Motor neuron (in vitro differentiated cells): ENCODE measurements at places on chromosomes 4 and X. TPM values are rescaled to one million over a fixed set of nuclear protein-coding genes. Genes with fewer than 3 reads are reported as not detected.

The RBMXL3 gene
- 0.08 and 0.14 TPM in 2 replicates for total RNA-seq

The KIAA1210 gene
- 0.04 and 0.05 TPM in 2 replicates for total RNA-seq

The NBDY gene
- total RNA-seq = 40.7 and 45.1 TPM in 2 replicates

The ERAS gene
- total RNA-seq = 0.23 and 0.46 TPM in 2 replicates

The PITX2 gene
- 0.37 and 0.62 TPM in 2 replicates for total RNA-seq

The PTTG2 gene
- total RNA-seq = not detected in 2 replicates

The ATP6AP1 gene
- total RNA-seq = 70.4 and 71.0 TPM in 2 replicates

DNA sequence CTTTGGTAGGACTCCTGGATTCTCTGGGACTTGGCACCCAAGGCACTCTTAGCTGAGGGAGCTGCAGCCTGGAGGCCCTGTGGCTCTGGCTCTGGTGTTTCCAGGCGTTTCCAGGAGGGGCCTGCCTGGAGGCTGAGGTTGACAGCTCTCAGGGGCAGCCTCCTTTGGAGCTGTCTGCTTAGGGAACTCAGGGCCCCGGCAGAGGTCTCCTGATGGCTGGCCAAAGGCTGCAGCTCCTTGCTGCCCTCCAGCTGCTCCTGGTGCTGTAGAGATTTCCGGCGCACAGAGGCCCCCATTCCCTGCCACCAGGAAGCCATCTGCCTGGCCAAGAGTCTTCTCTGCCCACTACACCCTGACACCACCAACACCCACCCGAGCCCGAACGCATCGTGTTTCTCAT lies 25.3 kb upstream of the ARHGEF38 start:
- no peak for ATAC-seq

- ATAC-seq = no peak
Observed at GRCh38 chr4:72374159-72374558, 194.9 kb downstream of the ADAMTS3 start.

DNA sequence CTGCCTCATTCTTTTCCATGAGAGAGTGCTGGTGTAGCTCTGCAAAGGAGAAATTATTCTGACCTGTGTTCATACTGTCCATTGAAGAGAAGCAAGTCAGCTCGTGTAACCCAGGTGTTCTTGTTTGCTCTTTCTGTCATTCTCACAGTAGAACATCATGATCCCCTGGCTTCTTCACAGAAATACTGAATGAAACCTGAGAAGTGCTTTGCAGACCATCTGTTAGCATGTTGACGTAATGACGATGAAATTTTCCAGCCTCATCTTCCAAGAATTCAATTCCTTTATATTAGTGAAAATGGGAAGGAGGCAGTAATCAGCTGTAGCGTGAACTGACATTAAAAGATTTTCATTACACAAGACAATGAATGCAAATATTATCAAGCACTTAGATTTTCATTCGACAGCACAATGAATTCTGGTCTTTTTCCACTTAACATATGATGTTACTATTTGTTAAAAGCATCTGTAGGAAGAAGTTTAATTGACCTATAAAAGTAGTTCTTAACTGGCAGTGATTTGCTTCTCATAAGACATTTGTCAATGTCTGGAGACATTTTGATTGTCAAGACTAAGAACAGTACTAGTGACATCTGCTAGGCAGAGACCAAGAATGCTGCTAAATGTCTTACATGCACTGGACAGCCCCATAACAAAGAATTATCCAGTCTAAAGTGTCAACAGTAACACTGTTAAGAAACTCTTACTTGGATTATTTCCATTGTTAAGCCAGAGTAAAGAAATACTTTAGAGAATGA lies 246.3 kb downstream of the BANK1 start:
- no peak for ATAC-seq

GRCh38 chrX:135416546-135416945 lies 5.2 kb upstream of the SMIM10L2A start:
- no peak for ATAC-seq

GRCh38 chr4:158799013-158799770 lies 30.4 kb downstream of the FNIP2 start:
- ATAC-seq = no peak

GRCh38 chr4:55933611-55934010 lies 15.1 kb upstream of the CEP135 start:
- no peak for ATAC-seq

- ATAC-seq = no peak
Observed at GRCh38 chr4:170414360-170414759, 324.6 kb upstream of the AADAT start.

DNA sequence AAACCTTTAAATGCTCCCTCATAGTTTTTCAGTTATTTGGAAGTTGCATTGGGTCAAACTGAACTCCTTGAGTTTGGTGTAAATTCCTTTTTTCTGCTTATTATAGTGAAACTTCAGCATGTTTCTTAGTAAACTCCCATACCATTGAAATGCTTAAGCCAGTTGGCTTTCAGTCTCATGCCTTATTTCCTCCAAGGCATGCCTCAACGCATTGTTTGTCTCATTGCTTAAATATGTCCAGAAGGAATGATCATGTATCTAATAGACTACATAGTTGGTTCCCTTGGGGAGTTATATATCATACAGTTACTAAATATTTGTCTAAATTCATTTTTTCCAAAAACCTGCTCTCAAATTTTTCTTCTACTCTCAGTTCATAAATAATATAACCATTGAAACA lies 114.0 kb downstream of the STOX2 start:
- ATAC-seq = no peak

GRCh38 chr4:181989071-181989470 lies 254.1 kb upstream of the TENM3 start:
- no peak for ATAC-seq

DNA sequence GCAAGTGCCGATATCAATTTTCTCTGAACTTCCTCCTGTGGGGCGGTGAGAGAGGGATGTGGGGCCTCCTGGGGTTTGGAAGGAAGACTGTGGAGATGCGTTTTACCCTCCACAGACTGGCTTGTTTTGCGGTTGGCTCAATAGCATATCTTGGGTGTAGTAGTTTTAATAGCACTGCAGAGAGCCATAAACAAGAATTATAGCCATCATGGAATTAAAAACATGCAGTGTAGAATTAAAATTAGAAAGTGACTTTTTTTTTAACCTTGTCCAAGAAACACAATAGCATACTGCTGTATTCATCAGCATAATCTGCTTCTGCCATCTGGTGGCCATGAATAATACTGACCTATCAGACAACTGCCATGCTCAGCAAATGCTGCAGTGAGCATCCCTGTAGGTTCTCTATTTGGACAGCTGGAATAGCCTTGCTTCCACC lies 47.3 kb upstream of the SCML1 start:
- ATAC-seq = peak; percentile 83

DNA sequence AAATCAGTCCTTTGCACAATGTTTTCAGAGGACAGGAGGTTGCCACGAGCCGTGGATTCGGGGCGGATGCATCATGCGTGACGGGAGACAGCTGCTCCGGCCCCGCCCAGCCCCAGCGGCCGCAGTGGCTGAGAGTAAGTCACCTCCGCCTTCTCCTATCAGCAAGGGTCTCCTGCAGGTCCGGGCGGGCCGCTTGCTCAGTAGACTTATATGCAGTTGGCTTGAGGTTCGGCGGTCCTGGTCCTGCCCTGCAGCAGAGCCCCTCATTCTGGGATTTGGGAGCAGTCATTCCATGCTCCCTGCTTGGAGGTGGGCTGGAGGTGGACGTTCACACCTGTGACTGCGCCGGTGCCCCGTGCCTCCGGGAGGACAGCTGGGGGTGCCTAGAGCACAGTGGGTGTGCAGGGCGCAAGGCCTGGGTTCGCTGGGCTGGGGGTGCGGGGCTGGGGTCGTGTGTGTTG lies 86.3 kb upstream of the ADRA2C start:
- no peak for ATAC-seq

GRCh38 chrX:25226151-25226550 lies 210.4 kb upstream of the ARX start:
- no peak for ATAC-seq

DNA sequence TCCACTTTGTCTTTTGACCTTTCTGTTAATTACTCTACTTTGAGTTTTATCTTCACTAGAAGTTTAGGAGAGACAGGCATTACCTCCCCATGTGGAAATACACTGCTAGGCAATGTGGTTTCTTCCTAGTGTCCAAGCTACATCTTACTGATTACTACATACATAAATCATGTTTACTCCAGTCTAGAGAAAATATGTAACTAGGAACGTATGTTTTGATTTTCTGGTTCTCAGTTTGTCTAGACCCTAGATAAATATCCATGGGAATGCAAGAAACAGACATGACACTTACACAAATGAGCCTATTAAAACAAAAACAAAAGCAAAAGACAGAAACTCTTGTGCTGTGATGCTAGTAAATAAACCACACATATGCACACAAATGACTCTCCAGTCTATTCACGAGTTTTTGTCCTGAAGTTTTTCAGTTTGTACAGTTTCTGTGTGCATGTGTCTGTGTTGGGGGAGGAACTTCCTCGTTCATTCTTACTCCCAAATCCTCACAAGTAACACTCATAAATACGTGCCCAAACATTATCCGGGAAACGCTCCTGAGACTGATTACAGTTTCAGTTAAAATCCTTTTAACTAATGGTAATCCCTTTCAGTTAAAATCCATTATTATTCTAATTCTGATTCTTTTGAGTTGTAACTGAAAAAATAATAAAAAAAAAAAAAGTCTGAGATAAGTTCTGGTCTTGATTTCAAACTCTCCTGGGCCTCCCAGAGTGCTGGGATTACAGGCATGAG lies 283.5 kb upstream of the FTHL17 start:
- ATAC-seq = no peak

- ATAC-seq = no peak
Observed at GRCh38 chrX:26788402-26788998, 572.5 kb downstream of the MAGEB5 start.

- ATAC-seq = no peak
Observed at GRCh38 chr4:124155239-124155638, 557.3 kb downstream of the ANKRD50 start.

GRCh38 chr4:56701161-56701480 lies 20.0 kb upstream of the HOPX start:
- peak; percentile 10 for ATAC-seq

- no peak for ATAC-seq
Observed at GRCh38 chr4:8694651-8695151, 102.1 kb downstream of the CPZ start.
